Left cardiac atrium (tissue), 4 donors: ENCODE measurements at places on chromosomes 5 and 9. TPM values are rescaled to one million over a fixed set of nuclear protein-coding genes. Genes with fewer than 3 reads are reported as not detected.

Gene SMC2
- 10.6 TPM for total RNA-seq

Gene MED10
- total RNA-seq = 24.5 TPM

Gene SLC36A3
- not detected for total RNA-seq

Gene TRIM32
- 14.5 TPM for total RNA-seq

Gene PCDHGC4
- total RNA-seq = 1.4 TPM

Gene NMUR2
- not detected for total RNA-seq

Gene PCDHB2
- 3.1 TPM for total RNA-seq

Gene SLC6A7
- not detected for total RNA-seq

Gene ELP1
- 19.1 TPM for total RNA-seq

Gene FCHO2
- total RNA-seq = 19.2 TPM
